ENCODE measurements at places on chromosomes 5 and 9. TPM values are rescaled to one million over a fixed set of nuclear protein-coding genes. Genes with fewer than 3 reads are reported as not detected.

Gene GPX3
- 4.0 TPM for polyA plus RNA-seq

Gene DEPDC1B
- 7.1 TPM for polyA plus RNA-seq

Gene ROPN1L
- 4.3 TPM for polyA plus RNA-seq

Gene C9orf152
- polyA plus RNA-seq: not detected

Gene SLC1A1
- 30.8 TPM for polyA plus RNA-seq

Gene TAF1L
- not detected for polyA plus RNA-seq

Gene NIPAL4
- not detected for polyA plus RNA-seq

Gene FBP1
- 0.94 TPM for polyA plus RNA-seq

Gene ACTBL2
- not detected for polyA plus RNA-seq

Gene MYMK
- polyA plus RNA-seq: not detected

Gene GTF3C4
- polyA plus RNA-seq: 11.1 TPM

Gene IL4
- polyA plus RNA-seq: not detected

Gene ADGRD2
- not detected for polyA plus RNA-seq

Gene TAS2R1
- polyA plus RNA-seq: 0.41 TPM

Gene IFNK
- not detected for polyA plus RNA-seq

Gene CCL19
- not detected for polyA plus RNA-seq

Gene OR1J2
- polyA plus RNA-seq: not detected

Gene SH3TC2
- polyA plus RNA-seq: not detected

Gene PCDHB5
- polyA plus RNA-seq: 4.5 TPM

Gene RORB
- 0.77 TPM for polyA plus RNA-seq

Gene EDIL3
- polyA plus RNA-seq: 7.4 TPM

Gene PRRT1B
- polyA plus RNA-seq: not detected

Gene PCDHGA4
- polyA plus RNA-seq: 0.38 TPM

Gene PCDHB6
- polyA plus RNA-seq: 1.6 TPM

Gene TRIM36
- 122 TPM for polyA plus RNA-seq

Gene TLX3
- not detected for polyA plus RNA-seq

Gene SPAAR
- polyA plus RNA-seq: 0.35 TPM

Gene TAF11L3
- not detected for polyA plus RNA-seq

Gene OXCT1
- polyA plus RNA-seq: 90.5 TPM

Gene PCDHB3
- polyA plus RNA-seq: 4.9 TPM

Gene OSMR
- not detected for polyA plus RNA-seq

Gene RAD1
- 37.2 TPM for polyA plus RNA-seq

Gene PRELID2
- 0.16 TPM for polyA plus RNA-seq

Gene SYK
- polyA plus RNA-seq: not detected

Gene STXBP1
- polyA plus RNA-seq: 42.5 TPM

Gene TMC1
- not detected for polyA plus RNA-seq

Gene CHSY3
- not detected for polyA plus RNA-seq

Gene C1QTNF3
- polyA plus RNA-seq: 33.1 TPM

Gene CCDC187
- not detected for polyA plus RNA-seq

Gene TOR1A
- 61.8 TPM for polyA plus RNA-seq

Gene LHX6
- polyA plus RNA-seq: 0.14 TPM

Gene GDNF
- not detected for polyA plus RNA-seq

Gene PCDHGA1
- polyA plus RNA-seq: 0.50 TPM
